ENCODE measurements at places on chromosomes 2 and 18. TPM values are rescaled to one million over a fixed set of nuclear protein-coding genes. Genes with fewer than 3 reads are reported as not detected.

SCG2 gene
- 0.08 TPM for polyA plus RNA-seq

CNTNAP5 gene
- not detected for polyA plus RNA-seq

SMYD1 gene
- polyA plus RNA-seq: not detected

DNA sequence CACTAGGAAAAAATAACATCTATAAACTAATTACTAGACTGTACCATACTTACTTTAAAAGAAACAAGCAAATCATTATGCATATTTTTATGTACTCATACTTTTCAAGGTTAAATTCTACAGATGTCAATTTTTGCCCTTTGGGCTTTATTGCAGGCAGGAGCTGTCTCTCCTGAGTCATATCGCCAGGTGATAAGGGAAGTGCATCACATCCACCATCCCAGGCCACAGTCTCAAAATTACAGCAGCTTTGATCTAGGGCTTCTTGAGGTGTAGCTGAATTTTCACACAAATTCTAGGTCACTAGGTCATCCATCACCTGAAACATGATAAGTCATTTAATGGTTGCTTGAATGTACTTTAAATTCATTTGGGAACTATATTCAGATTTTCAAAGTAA lies 38.4 kb upstream of the FRZB start:
- DNase-seq: no peak

GRCh38 chr2:206515580-206515979 lies 72.2 kb downstream of the ADAM23 start:
- DNase-seq: no peak

DNA sequence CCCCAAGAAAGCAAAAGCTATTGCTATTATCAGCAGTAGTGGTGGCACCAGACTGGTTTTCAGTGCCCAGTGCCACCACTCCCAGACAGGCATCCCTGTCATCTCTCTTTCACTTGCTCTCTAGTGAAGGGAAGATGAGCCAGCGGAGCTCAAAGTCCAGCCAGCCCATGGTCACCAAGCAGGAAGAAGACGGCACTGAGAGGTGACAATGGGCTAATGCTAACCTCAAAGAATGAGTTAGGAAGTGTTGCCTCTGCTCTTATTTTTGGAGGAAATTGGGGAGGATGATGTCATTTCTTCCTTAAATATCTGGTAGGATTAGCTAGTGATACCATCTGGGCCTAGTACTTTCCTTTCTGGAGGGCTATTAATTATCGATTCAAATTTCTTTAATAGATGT lies 1.7 kb downstream of the SP140 start:
- DNase-seq: no peak

- DNase-seq: no peak
Observed at GRCh38 chr2:226124548-226125011, 675.0 kb downstream of the IRS1 start.
